NCI-H1048 (cell line): ENCODE measurements at places on chromosomes 16 and 17.

GRCh38 chr16:46789499-46790414 lies 41.2 kb downstream of the C16orf87 start:
- DNase-seq = no peak

DNA sequence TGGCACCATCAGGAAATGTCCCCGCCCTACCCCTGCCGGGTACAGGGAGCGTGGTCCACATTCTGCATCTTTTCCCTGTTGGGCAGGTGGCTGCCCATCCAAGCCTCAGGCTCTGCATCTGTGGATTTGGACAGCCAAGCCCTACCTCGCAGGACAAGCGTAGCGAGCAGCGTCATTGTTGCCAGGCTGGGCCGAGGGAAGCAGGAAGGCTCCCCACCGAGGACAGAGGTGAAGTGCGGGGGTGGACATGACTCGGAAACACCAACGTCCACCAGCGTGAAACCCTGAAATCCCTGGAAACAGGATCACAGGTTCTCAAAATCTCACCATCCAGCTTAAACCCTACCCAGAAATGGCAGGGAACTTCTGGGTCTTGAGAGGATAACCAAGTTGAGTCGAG lies 73.6 kb downstream of the SOCS1 start:
- DNase-seq = no peak

DNA sequence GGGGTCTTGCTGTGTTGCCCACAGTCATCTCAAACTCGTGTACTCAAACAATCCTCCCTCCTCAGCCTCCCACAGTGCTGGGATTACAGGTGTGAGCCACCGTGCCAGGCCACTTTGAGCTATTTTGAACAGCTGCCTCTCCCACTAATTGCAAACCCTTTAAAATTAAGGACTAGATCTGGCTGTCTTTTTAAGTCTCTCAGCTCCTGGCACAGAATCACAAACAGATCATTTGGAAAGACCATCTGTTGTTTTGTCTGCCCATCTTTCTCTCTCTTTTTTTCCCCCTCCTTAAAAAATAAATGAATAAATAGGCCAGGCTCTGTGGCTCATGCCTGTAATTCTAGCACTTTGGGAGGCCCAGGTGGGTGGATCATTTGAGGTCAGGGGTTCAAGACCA lies 10.9 kb upstream of the STAT3 start:
- no peak for DNase-seq

GRCh38 chr16:68490829-68491575 lies 42.7 kb upstream of the SMPD3 start:
- no peak for DNase-seq

DNA sequence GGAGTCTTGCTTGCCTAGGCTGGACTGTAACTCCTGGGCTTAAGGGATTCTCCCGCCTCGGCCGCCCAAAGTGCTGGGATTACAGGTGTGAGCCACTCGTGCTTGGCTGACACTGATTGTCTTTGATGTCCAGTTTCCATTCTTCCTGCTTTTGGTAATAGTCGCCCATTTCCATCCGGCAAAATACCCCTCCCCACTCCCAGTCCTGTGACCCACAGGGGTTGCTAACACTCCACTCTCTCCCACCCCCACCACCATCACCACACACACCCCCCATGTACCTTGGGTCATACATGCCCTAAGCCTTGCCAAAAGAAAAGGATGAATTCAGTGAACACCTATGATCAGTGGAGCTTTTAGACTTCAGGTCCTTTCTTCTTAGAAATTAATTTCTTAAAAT lies 52.8 kb upstream of the MYH10 start:
- DNase-seq = no peak

GRCh38 chr17:65205655-65206054 lies 68.5 kb downstream of the RGS9 start:
- DNase-seq = no peak

DNA sequence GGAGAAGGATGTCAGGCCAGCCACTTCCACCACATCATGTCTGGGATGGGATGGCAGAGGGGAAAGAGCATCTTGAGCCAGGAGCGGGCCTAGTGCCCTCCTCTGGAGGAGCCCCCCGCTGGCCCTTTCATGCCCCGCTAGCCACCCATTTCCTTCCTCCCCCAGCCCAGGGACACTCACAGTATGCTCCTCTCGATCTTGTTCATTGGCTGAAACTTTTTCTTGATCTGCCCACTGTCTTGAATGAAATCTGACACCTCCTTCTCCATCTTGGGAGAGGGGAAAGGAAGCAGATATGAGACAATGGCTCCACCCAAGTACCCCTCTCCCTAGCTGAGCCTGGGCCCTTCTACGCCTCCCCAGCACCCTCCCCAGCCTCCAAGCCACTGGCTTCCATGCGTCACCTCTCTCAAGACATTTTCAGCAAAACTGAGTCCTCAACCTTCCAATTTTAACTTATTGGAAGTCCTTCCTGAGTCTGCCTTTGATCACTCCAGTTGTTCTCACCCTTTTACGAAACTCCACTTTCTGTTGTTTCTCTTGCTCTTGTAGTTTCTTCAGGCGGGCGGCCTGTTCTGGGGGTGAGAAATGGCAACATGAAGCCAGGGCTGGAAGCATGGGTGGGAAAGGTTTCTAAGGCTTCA lies 7.2 kb downstream of the SPAG7 start:
- DNase-seq = no peak

DNA sequence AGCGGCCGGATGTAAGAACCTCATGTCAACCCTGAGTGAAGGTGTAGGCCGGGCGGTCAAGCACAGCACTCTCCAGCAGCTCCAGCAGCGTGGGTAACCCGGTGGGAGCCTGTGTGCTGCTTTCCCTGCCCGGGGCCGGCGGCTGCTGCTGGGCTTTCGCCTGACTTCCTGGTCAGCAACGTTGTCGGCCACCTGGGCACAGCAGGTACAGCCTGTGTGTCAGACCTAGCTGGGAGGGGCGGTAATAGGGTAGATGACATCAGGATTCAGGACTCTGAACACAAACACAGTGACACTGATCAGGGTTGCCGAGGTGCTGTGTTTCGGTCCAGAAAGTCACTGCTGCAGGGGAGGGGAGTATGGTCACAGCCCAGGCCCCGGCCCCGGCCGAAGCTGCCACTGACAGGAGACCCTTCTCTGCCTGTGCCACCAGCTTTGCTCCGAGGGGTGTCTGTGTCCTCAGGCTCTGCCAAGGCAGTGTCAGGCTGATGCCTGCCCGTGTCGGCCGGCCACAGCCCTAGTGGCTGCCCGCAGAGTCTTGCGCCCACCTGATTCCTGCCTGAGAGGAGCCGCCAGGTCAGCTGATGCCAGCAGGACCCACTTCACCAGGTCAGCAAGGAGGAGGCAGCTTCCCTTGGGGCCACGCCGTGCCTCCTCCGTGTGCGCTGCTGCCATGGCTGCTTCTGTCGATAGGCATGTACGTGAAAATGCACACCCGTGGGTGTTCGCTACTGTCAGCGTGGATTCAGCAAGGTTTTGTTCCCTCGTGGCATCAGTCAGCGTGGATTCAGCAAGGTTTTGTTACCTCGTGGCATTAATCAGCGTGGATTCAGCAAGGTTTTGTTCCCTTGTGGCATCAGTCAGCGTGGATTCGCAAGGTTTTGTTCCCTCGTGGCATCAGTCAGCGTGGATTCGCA lies 9.2 kb downstream of the RAB40C start:
- no peak for DNase-seq

- no peak for DNase-seq
Observed at GRCh38 chr16:67856927-67857546, 9.5 kb upstream of the CENPT start.

DNA sequence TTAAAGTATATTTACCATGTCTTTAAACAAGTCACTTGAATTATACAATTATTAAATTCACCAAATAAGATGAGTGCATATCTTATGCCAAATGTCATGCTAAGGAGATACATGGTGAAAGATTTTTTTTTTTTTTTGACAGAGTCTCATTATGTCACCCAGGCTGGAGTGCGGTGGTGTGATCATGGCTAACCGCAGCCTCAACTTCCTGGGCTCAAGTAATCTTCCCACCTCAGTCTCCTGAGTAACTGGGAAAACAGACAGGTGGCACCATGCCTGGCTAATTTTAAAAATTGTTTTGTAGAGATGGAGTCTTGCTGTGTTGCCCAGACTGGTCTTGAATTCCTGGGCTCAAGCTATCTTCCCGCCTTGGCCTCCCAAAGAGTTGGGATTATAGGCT lies 149.0 kb upstream of the GOT2 start:
- no peak for DNase-seq
